ENCODE measurements at places on chromosomes 13 and 19. TPM values are rescaled to one million over a fixed set of nuclear protein-coding genes. Genes with fewer than 3 reads are reported as not detected.

DNA sequence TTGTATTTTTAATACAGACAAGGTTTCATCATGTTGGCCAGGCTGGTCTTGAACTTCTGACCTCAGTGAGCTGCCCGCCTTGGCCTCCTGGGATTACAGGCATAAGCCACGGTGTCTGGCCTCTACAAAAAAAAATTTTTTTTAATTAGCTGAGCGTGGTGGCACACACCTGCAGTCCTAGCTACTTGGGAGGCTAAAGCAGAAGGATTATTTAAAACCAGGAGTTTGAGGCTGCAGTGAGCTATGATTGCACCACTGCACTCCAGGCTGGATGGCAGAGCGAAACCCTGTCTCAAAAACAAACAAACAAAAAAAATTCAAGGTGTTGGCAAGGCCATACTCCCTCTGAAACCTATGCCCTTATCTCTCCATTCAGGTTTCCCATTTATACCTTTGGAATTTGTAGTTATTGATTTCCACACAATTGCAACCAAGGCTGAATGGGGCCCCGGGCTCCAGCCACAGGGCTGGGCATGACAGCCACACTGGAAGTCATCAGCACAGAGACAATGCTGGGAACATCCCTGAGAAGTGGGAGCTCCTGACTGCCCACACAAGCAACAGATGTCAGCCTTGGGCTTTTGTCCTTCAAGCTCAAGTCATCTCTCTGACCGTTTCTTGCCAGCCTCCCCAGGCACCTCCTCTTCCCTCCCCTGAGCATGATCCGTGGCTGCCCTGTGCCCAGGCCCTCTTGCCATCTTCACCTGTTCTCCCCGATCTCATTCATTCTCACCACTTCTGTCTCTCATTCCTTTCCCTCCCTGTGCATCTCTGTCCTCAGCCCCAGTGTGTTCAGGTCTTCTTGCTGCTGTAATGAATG is 27.2 kb upstream of the CALM3 start:
- DNase-seq, result no peak

STOML3 gene
- not detected for total RNA-seq

FGF22 gene
- total RNA-seq, result 0.24 TPM

DNA sequence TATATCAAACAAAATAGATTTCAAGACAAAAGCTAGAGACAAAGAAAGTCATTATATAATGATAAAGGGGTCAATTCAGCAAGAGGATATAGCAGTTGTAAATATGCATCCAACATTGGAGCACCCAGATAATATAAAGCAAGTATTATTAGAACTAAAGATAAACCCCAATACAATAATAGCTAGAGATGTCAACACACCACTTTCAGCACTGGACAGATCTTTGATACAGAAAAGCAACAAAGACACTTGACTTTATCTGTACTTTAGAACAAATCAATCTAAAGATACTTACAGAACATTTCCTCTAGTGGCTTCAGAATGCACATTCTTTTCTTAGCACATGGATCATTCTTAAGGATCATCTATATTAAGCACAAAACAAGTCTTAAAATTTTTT is 59.1 kb upstream of the TEX29 start:
- no peak for DNase-seq

DNAAF3 gene
- 10.3 TPM for total RNA-seq

- DNase-seq, result no peak
Observed at GRCh38 chr13:41494202-41494601, 36.9 kb downstream of the RGCC start.

- no peak for DNase-seq
Observed at GRCh38 chr13:47564041-47564440, 437.0 kb downstream of the SUCLA2 start.

GRCh38 chr13:70311191-70311590 is 202.9 kb upstream of the KLHL1 start:
- no peak for DNase-seq

EBPL gene
- total RNA-seq, result 40.5 TPM

GRCh38 chr13:74576420-74576819 is 442.2 kb upstream of the KLF12 start:
- DNase-seq, result no peak

OSCAR gene
- 0.64 TPM for total RNA-seq

- no peak for DNase-seq
Observed at GRCh38 chr13:99008577-99008976, 30.7 kb upstream of the DOCK9 start.

SHD gene
- total RNA-seq, result not detected

NUDT15 gene
- 19.2 TPM for total RNA-seq

PLPPR3 gene
- total RNA-seq, result 0.27 TPM

DNA sequence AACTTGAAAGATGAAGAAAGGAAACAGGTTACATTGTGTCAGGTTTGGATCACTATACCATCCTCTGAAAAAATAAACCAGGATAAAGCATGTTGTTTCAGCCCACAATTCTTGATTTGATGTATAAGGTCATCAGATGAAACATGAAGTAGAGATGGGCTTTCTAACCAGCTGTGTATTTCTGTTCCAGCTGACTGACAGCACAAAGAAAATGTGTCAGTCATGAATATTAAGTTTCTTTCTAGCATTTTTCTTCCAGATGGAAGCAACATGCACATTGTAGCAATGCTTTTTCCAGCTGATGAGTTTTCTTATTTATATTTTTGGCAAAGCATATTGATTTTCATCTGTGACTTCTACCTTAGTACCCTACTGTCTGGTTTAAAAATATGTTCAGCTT is 199.6 kb downstream of the OXGR1 start:
- no peak for DNase-seq

- DNase-seq, result no peak
Observed at GRCh38 chr13:20332361-20333096, 100.4 kb upstream of the GJB6 start.

SHISA7 gene
- not detected for total RNA-seq

TPGS1 gene
- total RNA-seq, result 9.0 TPM

CEP89 gene
- total RNA-seq, result 33.9 TPM

DMRTC2 gene
- total RNA-seq, result not detected

- DNase-seq, result no peak
Observed at GRCh38 chr19:30888937-30889336, 460.3 kb downstream of the TSHZ3 start.

GRCh38 chr13:85853161-85853894 is 54.1 kb upstream of the SLITRK6 start:
- no peak for DNase-seq

DNA sequence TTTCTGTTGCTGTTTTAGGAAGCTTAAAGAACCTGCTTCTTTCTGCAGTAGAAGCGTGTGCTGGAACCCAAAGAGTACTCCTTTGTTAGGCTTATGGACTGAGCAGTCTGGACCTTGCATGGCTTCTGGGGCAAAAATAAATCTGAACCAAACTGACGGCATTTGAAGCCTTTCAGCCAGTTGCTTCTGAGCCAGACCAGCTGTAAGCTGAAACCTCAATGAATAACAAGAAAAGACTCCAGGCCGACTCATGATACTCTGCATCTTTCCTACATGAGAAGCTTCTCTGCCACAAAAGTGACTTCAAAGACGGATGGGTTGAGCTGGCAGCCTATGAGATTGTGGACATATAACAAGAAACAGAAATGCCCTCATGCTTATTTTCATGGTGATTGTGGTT is 103.1 kb downstream of the TNFRSF19 start:
- DNase-seq, result no peak

PTGER1 gene
- 1.3 TPM for total RNA-seq

DCLK1 gene
- not detected for total RNA-seq

- no peak for DNase-seq
Observed at GRCh38 chr19:38285567-38285966, 18.5 kb upstream of the C19orf33 start.

CBARP gene
- 5.7 TPM for total RNA-seq

GAMT gene
- 19.4 TPM for total RNA-seq

DNA sequence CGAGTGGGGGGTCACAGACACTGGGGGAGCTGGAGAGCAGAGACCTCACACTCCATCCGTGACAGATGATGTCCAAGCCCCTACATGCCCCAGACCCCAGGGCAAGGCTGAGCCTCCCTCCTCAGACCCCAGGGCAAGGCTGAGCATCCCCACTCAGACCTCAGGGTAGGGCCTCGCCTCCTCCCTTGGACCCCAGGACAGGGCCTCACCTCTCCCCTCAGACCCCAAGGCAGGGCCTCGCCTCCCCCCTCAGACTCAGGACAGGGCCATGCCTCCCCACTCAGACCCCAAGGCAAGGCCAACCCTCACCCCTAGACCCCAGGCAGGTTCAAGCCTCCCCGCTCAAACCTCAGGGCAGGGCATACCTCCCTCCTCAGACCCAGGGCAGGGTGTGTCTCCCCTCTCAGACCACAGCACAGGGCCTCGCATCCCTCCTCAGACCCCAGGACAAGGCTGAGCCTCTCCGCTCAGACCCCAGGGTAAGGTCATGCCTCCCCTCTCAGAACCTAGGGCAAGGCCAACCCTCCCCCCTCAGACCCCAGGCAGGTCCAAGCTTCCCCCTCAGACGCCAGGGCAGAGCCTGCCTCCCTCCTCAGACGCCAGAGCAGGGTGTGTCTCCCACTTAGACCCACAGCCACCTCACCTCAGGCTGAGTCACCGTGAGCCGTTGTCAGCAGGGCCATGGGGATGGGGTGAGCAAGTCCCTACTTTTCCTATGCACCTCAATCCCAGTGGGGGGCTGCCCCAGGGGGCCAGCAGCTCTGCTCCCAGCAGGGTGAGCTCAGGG is 1.7 kb upstream of the S1PR4 start:
- DNase-seq, result peak; percentile 69

NCR1 gene
- total RNA-seq, result not detected

GRCh38 chr19:50501568-50502475 is 9.2 kb downstream of the JOSD2 start:
- no peak for DNase-seq

ZNF418 gene
- 2.3 TPM for total RNA-seq

OR7A5 gene
- total RNA-seq, result not detected

DNA sequence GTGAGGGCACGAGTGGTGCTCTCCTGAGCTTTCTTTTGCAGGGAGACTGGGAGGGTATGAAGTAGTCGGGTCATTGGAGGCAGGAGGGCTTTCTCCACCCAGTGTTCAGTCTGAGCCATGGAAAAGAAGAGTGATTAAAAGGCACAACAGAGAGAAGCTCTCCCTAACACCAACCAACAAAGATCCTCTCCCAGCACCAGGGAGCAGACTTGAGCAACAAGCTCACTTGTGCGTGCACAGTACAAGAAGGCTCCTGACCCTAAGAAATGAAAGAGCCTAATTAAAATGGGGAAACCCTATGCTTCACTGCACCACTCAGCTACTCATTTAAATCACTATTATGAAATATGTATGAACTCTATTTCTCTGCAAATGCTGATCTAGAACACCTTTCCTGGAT is 276.3 kb upstream of the SOX21 start:
- no peak for DNase-seq

GRCh38 chr13:46667687-46668281 is 114.8 kb downstream of the LRCH1 start:
- no peak for DNase-seq

GRCh38 chr13:35252536-35253205 is 223.8 kb downstream of the MAB21L1 start:
- DNase-seq, result no peak

KIR2DL1 gene
- not detected for total RNA-seq

- DNase-seq, result no peak
Observed at GRCh38 chr19:7435586-7435985, 53.2 kb downstream of the PEX11G start.

CLDND2 gene
- 1.2 TPM for total RNA-seq

DNA sequence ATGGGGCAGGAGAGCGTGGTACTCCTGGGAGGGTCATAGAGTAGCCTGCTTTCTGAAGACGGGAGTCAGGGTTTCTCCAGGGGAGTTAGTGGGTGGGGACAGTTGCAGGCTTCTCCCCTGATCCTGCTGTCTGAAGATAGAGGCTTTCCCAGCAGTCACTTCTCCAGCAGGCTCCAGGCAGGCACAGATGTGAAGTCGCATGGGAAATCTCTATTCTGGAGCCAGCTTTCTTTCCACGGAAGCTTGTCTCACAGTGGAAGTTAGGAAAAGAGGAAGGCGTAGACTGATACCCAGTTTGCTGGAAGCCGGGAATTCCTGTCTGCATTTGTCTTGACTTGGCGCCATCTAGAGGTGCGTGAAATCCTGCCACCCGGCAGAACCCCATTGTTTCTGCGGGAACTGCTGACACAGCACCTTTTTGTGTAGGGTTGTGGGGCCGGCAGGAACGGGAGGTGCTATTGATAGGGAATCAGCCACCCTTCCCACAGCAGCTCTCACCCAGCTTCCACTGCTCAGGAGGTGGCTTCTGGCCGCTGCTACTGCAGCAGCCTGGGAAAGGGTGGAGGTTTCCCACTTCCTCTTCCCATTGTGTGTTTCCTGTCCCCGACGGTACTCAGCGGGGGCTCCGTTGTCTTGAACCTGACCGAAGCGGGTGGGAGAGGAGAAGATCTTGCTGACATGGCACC is 28.5 kb upstream of the NPAS1 start:
- peak; percentile 85 for DNase-seq

ZNF626 gene
- total RNA-seq, result not detected

GRCh38 chr19:19447536-19448237 is 42.2 kb downstream of the GATAD2A start:
- DNase-seq, result no peak

DNA sequence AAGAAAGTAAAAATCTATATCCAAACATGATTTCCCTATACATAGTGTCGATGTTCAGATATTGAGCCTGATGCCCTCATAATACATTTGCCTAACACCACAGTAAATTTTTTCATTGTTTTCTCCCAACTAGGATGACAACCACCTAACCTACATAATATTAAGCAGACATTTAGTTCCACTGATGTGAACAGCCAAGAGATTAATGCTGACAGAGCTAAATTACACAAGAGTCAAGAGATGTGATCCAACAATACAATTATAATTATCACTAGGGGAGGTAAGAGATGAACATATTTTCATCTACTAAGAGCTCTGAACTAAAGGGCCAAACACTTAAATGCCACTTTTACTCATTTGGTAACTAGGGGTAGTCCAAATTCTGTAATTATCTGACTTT is 145.9 kb downstream of the DACH1 start:
- no peak for DNase-seq

SLC1A6 gene
- total RNA-seq, result not detected

DNA sequence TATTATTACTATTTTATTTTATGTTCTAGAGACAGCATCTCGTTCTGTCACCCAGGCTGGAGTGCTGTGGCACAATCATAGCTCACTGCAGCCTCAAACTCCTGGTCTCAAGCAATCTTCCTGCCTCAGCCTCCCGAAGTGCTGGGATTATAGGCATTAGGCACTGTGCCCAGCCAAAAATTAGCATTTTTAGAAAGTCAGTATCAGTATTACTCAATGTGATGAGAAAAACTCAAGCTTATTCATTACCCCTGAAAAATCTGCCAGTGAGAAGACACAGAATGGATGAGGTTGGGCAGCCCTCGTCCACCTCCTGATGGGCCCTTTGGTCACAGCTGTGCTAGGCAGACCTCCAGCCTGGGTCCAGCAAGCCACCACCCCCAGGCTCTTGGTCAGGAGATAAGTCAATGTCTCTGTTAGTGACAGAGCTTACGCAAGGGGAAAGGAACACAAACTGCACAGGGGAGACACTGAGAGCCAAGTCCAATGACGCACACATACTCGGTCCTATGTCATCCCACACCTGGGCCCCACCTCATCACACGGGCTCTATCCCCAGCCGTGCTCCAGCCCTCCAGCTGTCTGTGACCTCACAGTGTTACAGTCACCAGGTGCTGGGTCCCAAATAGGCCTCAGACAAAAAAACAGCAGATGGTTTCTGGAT is 19.8 kb downstream of the PEPD start:
- no peak for DNase-seq
